Renal cortex interstitium (tissue), 15 donors: ENCODE measurements at places on chromosomes 4 and X. TPM values are rescaled to one million over a fixed set of nuclear protein-coding genes. Genes with fewer than 3 reads are reported as not detected.

The ZCCHC13 gene
- not detected for polyA plus RNA-seq

The PABPC5 gene
- 5.5 TPM for polyA plus RNA-seq

The AMOT gene
- polyA plus RNA-seq = 75.5 TPM

The ETDB gene
- polyA plus RNA-seq = not detected

The PARM1 gene
- polyA plus RNA-seq = 43.8 TPM

The ENOX2 gene
- 20.1 TPM for polyA plus RNA-seq

The DCAF4L1 gene
- 0.23 TPM for polyA plus RNA-seq

The ITGB1BP2 gene
- 1.7 TPM for polyA plus RNA-seq

The GSX2 gene
- polyA plus RNA-seq = not detected

The LIN54 gene
- 14.7 TPM for polyA plus RNA-seq

The BMPR1B gene
- 25.6 TPM for polyA plus RNA-seq

The SPACA5 gene
- 0.22 TPM for polyA plus RNA-seq

The AREG gene
- 0.76 TPM for polyA plus RNA-seq

The GYG2 gene
- polyA plus RNA-seq = 18.6 TPM

The VCX gene
- not detected for polyA plus RNA-seq

GRCh38 chrX:134898440-134898839, 92.4 kb upstream of the SMIM10 start:
- no peak for DNase-seq

DNA sequence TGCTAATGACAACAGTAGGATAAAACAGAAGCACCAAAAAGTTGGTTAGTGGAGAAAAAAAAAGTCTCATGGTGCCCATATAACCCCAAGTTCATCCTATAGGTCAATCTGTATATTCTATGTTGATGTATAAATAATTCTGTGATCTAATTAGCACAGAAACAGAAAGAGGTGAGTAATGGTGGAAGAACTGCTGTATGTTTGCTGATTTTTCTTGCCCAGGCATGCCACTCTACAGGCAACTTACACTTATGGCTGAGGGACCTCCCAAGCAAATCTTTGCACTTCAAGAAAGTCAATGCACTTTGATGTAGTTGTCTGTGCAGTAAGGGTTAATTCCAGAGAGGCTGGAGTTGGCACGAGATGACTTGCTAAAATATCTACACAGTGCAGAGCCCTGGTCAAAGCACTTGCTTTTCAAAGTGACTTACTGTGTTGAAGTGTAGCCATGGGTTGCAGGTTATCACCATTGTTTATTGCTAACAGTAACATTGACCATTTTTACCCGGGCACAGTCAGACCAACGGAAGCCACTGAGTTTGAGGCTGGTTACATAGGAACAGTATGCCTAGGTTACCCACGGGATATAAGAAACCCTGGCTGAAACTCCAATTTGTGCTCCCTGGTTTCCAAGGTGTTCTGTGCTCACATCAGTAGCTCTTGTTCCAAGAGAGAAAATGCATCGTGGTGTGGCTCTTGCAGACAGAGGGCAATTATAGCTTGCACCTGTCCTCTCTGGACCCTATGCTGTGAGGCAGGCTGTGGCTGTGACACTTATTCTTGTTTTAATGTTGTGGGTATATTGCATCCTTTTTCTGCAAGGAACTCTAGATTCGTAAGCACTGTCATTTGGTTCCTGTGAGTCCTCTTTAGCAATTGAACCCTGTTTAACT, 141.3 kb upstream of the FTHL17 start:
- no peak for DNase-seq

DNA sequence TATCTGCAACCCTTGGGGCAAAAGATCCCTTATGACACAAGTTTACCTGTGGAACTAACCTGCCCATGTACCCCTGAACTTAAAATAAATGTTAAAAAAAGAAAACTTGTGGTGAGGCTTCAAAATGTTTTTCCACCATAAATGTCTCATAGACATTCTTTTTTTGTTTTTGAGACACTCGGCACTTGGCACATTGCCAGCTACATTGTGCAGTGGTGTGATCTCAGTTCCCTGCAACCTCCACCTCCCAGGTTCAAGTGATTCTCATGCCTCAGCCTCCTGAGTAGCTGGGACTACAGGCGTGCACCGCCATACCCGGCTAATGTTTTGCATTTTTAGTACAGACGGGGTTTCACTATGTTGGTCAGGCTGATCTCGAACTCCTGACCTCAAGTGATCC, 528.9 kb upstream of the CXorf51A start:
- DNase-seq = no peak

DNA sequence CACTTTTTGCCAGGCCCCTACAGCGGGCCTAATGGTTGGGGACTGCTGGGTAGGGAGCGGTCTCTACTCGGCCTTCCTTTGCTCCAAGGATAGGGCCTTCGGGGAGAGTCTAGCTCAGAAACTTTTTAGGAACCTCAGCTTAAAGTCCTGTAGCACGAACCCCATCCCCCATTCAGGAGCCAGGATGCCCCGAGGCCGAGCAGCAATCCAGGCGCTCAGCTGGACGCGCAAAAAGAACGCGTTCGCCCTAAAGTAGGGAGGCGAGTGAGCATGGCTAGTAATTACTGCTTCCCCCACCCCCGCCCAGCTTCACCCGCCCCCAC, 9.7 kb downstream of the POU4F2 start:
- no peak for DNase-seq

GRCh38 chr4:147173797-147174432, 228.3 kb upstream of the TTC29 start:
- DNase-seq = peak; percentile 38

GRCh38 chr4:86416081-86416480, 56.2 kb upstream of the MAPK10 start:
- no peak for DNase-seq

- DNase-seq = no peak
Observed at GRCh38 chr4:186534056-186534455, 21.3 kb downstream of the MTNR1A start.

- no peak for DNase-seq
Observed at GRCh38 chr4:38371391-38371851, 292.6 kb upstream of the KLF3 start.

DNA sequence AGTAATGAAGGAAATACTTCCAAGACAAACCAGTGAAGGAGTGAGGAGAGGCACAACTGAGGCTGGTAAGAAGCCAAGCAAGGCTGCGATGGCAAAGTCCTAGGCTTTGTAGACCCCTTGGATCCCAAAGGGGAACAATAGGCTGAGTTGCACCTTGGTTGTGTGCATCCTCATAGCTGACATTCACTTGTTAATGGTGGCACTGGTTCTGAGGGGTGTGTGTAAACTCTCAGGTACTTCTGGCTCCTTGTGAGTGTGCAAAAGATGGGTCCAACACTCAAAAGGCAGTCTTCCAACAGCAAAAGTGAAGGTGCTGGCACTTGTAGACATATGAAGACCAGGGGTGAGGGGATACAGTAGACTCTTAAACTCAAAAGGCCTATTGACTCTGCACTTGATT, 60.5 kb downstream of the CCNG2 start:
- no peak for DNase-seq

GRCh38 chr4:62377700-62378099, 1177.6 kb downstream of the ADGRL3 start:
- no peak for DNase-seq

DNA sequence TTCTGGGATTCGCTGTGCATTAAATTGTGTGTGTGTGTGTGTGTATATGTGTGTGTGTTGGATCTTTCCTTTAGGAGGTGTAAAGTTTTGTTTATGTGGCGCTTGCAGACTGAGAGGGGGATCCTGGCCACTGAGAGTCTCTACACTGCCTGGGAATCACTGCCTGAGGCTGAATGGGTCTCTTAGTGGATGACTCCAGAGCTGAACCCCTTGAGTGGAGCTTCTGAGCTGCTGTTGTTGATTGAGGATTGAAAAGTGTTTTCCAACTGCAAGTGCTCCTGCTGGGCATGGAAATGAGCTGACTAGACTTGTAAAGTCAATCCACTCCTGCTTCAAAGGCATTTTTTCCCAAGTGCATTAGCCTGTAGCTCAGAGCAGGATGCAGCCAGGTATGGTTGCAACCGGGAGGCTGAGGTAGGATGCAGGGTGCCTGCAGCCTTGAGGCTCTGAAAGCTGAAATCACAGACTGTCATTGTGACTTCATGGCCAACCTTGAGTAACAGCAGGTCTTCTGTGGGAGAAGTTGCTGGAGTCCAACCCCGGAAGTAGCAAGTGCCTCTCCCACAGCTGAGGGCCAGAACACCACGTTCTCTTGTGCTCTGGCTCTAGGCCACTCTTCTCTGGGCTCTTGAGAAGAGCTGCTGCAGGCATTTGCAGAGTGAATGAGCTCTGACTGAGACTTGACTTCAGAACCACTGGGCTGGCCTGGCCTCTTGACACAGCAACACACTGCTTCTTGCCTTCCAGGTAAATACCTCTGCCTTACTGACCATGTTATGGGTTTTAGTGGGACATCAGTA, at the start of gene TBX22:
Gene TBX22, plus strand, starts transcription at position 613 of the 800 bp plus-strand sequence. CDS start 7,517 bp downstream, outside the sequence.
- DNase-seq = no peak

- peak; percentile 54 for DNase-seq
Observed at GRCh38 chr4:76212851-76213414, 691 bp downstream of the SCARB2 start.

GRCh38 chr4:152289941-152290340, 246.0 kb downstream of the FBXW7 start:
- DNase-seq = no peak

GRCh38 chr4:112731715-112732114, 94.8 kb downstream of the LARP7 start:
- no peak for DNase-seq

DNA sequence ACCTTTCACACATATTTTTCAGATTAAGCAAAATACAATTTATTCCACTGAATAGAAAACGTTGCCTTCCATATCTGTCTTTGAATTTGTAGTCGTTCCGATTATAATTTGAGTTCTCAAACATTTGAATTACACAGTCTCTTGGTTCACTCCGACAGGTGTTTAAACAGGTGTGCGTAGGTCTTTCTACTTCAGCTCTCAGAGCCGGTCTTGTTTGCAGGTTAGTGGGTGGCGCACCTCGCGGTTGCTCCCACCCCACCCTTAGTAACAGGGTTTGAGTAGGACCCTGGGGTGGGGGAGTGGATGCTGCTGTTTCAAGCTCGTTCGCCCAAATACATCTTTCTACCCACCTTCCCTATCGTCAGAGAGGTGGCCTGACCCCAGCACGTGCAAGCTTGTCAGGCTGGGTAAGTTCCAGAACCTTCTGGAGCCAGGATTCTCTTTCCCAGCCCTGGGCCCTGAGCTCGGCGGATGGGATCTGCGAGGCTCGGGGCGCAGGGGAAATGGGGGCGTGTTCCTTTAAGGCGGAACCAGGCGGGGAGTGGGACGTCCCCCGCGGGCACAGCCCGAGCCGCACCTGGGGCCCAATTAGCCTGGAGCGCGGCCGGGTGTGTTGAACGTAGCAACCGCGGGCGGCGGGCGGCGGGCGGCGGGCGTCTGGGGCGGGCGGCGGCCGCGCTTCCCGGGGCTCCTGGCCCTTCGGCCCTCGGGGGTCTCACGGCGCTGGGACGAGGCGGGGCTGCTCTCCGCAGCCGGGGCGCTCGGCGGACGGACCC, at the start of gene FAM149A:
Gene FAM149A, plus strand, starts transcription at position 591 of the 776 bp plus-strand sequence.
- no peak for DNase-seq

DNA sequence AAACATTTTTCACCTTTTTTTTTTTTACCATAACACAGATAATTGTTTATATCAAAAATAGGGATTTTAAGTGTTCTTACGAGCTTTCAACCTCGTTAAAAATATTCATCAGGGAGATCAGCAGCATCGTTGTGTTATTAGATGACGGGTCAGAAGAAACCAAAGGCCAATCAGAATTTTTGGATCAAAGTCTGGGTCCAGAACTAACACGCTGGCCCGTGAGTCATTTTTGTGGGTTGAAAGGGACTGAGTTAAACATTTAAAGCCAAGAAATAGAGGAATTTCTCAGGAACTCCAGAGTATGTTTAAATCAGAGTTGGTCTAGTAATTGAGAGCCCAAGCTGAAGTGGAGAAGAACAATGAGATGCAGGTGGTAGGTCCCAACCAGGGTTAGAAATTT, 170.8 kb downstream of the TLL1 start:
- no peak for DNase-seq

- DNase-seq = no peak
Observed at GRCh38 chr4:125758438-125758837, 443.7 kb downstream of the FAT4 start.

GRCh38 chr4:168208957-168209614, 109.5 kb downstream of the DDX60 start:
- no peak for DNase-seq

DNA sequence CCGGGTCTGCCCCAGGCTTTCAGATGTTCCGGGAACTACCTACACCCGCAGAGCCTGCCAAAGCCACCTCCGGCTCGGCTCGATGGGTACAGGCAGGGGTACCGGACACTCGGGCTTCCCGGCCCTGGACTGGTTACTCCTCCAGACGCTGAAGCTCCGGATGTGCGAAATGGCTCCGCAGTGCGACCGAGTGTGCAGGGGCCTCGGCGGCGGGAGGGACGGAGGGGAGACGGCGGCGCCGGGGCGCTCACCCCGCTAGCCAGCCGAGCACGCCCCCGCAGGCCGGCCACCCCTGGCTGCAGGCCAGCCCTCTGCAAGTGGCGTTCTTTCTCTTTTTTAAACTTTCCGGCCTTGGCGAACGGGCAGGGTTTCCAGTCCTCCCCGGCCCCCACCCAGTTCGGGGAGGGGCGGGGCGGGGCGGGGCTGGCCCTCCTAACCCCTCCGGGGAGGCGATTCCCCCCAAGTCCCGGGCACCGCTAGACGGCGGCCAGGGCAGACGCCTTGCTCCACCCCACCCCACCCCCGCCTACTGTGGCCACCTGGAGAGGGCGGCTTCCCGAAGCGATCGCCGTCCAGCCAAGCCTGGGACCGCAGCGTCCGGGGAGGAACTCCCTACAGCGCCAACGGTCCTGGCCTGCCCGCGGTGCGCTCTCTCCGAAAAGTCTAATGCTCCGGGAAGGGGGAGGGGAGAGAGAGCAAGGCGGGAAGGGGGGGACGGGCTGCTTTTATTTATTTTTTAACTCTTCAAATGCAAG, 7.5 kb downstream of the BCOR start:
- DNase-seq = no peak

GRCh38 chrX:98501426-98501825, 1617.7 kb downstream of the RPA4 start:
- DNase-seq = no peak

DNA sequence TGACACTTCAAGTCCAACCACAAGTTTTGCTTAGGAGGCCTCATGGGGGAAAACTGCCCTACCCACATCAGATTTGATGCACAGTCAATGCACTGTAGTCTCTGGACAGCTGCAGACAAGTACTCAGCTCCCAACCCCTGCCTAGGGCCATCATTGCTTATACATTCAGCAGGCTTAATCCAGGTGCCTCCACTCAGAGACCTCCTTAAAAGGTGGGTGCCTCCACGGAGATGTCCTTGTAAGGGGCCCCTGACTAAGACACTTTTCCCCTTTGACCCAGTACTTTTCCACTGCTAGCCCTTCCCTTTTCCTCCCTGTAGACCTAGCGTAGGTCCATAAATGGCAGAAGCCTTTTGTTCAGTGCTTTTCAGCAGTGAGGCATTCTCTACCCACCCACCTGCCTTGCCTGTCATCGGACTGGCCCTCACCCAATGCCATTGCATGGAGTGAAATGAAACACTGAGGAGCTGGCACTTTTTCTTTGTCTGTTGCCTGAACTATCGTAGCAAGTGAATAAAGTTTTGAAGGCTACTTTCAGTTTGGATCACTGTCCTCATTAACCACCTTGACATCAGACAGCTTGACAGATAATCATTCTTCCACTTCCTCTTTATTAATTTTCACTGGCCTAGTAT, 23.8 kb upstream of the PLK4 start:
- no peak for DNase-seq

GRCh38 chr4:152680988-152681603, 1.3 kb upstream of the TMEM154 start:
- no peak for DNase-seq

- DNase-seq = no peak
Observed at GRCh38 chr4:184384810-184385557, 89.4 kb downstream of the IRF2 start.
